HS-27A (cell line): ENCODE measurements at places on chromosomes 5 and 9.

GRCh38 chr5:134114886-134115805 is 665 bp downstream of the TCF7 start:
- DNase-seq, result no peak

DNA sequence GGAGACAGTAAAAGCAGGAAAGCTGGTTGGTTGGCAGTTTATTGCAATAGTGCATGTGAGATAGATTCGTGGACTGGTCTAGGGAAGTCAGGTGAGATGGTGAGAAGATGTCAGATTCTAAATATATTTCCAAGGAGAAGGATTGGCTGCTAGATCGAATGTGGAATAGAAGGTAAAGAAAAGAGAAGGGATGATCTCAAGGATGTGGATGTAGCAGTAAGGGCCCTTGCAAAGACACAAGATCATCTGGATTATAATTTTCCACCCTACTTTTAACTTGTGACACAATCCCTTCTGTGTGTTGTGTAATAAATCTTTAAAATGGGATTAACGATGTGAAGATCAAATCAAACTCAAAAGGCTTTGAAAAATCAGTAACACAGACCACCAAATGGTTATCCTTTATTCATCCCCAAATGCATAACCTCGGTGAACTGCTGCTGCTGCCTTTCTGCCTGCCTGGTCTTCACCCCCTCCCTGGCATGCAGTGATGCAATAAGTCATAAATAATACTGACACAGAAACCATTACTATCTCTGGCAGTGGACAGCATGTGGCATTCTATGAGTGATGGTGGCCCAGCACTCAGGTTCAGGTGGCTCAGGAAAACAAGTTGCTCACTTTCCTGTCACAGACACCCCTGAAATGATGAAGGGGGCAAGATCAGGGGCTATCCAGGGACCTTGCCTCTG is 178.4 kb downstream of the FAM114A2 start:
- DNase-seq, result no peak

DNA sequence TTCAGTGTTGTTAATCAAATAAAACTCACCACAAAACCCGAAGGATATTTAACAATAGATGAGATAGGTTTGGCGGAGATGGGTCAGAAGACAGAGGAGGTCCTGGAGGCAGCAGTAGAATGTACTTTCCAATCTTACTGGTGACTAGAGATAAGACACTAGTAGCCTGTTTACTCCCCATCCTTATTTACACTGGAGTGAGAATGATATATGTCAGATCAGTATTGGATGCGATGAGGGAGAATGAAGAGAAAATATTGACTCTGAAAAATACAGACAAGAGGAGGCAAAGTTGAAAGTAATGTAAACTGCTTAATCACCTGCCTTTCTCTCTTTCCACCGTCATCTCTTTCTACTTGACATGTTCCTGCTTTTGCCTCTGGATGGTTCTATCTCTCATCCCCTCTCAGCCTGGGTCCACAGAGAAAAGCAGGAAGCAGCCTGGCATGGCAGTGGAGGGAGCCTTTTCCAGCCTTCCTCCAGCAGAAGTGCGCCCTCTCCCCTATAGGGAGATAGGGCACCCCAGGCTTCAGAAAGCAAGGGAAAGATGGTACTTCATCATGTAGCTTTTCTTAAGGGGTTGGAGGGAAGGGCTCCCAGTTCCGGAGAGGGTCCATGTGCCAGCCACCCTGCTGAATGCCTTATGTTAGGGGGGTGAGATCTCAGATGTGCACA is 11.1 kb downstream of the PALM2AKAP2 start:
- no peak for DNase-seq

GRCh38 chr9:120396931-120397330 is 183.0 kb downstream of the CDK5RAP2 start:
- peak; percentile 17 for DNase-seq

DNA sequence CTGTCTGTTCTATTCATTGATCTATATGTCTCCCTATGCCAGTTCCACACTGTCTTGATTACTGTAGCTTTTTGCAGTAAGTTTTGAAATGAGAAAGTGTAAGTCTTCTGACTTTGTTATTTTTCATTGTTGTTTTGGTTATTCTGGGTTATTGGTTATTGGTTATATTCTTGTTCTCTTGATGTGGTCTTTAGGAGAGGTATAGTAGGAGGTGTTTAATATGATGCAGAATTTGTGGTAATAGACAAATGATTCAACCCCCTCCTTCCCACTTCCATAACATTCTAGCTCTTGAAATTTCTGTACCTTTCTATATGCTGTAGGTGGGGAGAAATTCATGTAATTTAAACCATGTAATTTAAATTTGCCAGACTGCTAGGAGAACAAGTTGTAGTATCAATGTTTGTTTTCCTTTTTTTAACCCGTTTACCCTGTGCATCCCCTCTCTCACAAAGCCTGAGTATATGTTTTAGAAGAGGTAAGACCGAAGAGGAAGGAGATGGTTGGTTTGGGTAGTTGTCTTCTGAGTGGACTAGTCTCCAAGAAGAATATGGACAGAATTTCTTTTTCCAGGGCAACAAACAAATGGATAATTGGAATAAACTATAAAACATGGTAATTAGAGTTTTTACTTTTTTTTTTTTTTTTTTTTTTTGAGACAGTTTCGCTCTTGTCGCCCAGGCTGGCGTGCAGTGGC is 19.2 kb downstream of the ANKHD1 start:
- no peak for DNase-seq

GRCh38 chr9:69554945-69555344 is 117.2 kb downstream of the APBA1 start:
- no peak for DNase-seq

DNA sequence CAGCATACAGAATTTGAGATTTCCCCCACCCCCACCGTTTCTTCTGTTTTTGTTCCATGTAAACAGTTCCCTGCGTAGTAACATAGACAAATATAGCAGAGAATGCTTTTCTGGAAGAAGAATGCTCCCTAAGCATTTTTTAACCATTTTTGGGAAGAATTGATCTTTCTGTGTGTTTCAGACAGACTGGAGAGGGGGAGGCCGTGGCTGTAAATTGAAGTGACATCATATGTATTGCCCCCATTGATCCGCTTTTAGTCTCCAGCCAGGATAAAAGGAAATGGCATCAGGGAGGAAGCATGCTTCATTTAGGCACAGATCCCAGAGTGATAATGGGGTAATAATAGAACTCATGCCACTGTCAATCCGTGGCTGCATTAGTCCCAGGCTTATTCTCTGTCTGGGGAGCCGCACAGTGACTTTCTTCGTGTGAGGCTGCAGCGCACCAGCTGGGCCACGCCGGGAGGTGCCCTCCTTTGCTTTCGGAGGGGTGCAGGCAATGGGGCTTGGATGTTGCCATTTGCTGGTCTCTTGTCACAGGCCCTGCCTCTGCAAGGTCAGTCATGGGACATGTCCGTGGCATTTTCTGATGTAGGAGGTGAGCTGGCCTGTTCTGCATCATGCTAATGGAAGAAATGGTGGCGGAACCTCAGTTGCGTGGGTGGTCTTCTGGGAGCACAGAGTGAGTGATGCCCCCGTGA is 261.5 kb downstream of the FANCC start:
- DNase-seq, result no peak

GRCh38 chr9:14434971-14435718 is 121.2 kb upstream of the NFIB start:
- DNase-seq, result no peak

DNA sequence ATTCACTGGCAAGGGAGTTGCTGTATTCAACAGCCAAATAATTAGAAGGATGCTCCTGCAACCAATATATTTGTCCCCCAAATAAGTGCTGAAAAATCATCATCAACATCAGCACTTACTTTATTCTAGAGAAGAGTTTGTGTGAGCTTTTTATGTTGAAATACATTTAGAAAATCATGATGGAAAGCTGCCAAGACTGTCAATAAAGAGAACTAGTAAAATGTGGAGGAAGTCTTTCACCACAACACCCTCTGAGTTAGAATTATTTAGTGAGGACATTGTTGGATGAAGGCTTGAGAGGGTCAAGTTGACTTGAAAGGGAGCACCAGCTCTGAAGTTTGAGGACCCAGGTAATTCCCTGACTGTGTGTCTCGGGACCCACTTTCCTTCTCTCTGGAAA is 100.2 kb upstream of the TBCA start:
- no peak for DNase-seq
